ENCODE measurements at places on chromosomes 3 and 15.
A peak's percentile ranks its signal among the peaks of the same experiment; 100 is the strongest.

DNA sequence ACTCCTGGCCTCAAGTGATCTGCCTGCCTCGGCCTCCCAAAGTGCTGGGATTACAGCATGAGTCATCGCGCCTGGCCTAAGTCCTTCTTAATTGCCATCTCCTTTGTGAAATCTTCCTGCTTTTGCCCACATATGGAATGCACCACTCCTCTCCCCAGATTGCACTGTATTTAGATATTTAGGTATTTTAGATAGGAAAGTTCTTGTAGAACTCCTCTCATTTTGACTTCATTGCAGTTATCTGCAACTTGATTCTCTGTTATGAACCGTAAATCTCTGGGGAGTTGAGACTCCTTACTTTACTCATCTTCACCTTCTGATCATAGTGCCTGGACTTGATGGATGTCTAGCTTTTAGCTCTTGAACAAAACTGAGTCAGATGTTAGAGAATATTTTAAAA, 150.7 kb downstream of the AKAP13 start:
- no peak for ATAC-seq

DNA sequence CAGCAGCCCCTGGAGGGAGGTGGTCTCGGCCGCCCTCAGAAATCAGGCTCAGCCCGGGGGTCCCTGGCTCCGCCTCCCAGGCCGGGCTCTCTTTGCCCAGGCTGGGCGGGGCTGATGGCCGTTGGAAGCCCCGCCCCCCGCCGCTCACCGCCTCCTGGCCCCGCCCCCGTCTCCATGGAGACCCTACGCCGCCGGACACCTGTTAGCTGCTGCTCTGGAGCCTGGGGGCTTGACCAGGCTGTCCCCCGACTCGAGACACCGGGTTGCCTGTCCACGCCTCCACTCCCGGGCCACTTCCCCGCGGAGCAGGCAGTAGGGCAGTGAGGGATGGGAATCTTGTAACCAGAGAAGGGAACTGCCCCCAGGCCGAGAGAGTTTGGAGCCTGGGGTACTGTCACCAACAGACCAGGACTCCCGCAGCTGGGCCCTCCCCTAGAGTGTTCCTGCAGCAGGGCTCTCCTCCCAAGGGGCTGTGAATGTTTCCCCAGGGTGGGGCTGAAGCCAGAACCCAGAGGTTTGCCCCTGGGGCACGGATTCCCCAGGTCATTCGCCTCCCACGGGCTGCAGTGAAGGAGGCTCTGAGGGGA, 27.8 kb upstream of the RPL32 start:
- ATAC-seq = peak; percentile 28

DNA sequence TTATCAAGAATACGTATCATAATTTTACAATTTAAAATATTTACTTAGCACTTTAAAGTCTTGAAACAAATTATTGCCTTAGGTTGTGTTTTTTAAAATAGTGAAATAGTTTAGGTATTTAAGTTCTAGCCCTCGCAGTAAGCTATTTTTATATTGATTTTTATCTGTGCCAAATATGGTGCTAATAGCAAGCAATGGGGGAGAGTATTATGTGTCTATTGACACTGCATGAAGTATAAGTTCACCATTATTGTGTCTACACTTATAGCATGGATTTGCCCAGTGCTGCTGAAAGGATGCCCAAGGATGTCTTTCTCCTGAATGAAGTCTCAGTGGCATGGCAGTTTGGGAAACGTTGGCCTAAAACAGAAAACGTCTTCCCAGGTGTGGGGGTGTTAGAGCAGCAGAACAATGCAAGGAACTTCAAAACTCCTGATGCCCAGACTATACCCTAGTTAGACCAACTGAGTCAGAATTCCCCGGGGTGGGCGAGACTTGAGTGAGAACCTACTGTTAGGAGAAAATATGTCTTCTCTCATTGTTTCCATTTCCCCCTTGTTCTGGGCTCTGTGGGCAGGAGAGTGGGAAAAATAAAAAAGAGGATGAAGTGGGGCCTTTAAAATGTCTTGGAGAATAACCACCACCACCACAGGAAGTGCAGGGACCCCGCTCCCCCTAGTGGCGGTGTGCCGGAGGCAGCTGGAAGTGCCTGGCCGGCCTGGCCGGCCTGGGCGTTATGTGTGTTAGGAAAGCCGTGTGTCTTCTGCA, 104.2 kb upstream of the SLC7A14 start:
- no peak for ATAC-seq

- no peak for ATAC-seq
These were observed 66.5 kb downstream of the LEKR1 start for GRCh38 chr3:156892701-156893100.

GRCh38 chr15:68378595-68378994, 53.4 kb downstream of the ITGA11 start:
- no peak for ATAC-seq

GRCh38 chr15:72967811-72968530, 84.3 kb upstream of the NEO1 start:
- ATAC-seq = no peak
